GM23248 (cell line): ENCODE measurements at places on chromosomes 6 and 20.
A peak's percentile ranks its signal among the peaks of the same experiment; 100 is the strongest.

DNA sequence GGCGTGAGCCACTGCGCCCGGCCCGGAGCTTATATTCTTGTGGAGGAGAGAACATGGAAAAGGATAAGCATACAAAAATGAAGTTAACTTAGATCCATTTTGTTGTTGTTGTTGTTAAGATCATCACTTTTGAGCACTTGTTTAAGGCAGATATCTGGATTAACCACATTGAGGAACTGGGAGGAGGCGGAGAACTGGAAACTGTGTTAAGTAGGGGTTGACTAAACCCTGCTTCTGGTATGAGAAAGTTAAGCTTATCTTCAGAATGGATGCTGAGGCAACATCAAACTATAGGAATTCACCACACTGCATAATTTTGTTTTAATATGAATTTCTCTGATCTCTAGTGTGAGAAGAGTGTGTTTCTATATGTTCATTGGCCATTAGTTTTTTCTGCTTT lies 57.6 kb downstream of the GCNT2 start:
- no peak for DNase-seq

- DNase-seq = peak; percentile 74
Observed at GRCh38 chr20:11454966-11455799, 462.5 kb upstream of the BTBD3 start.

DNA sequence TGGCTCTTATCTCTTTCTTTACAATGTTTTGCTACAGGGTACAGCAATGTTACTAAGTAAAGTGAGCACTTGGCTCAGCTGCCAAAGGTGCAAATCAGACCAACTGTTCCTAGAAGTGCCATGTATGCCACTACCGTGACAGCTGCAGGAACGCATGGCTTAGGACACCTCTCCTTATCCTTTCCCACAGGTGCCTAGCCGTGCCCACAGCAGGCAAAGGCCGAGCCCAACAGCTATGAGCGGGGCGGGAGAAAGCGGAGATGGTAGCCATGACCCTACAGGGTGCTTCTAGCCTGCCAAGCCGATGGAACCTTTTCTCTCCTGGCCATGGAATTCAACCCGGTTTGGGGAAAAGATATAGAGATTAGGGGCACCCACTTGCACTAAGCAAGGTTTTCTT lies 97.1 kb downstream of the FAXC start:
- DNase-seq = no peak

- DNase-seq = peak; percentile 19
Observed at GRCh38 chr20:24491041-24491756, 21.8 kb downstream of the SYNDIG1 start.

GRCh38 chr20:31698803-31699718 lies 23.6 kb downstream of the BCL2L1 start:
- peak; percentile 94 for DNase-seq

- DNase-seq = no peak
Observed at GRCh38 chr6:28351087-28351486, 1.3 kb downstream of the ZKSCAN3 start.

- DNase-seq = peak; percentile 89
Observed at GRCh38 chr20:19757487-19758132, 448 bp upstream of the RIN2 start.

DNA sequence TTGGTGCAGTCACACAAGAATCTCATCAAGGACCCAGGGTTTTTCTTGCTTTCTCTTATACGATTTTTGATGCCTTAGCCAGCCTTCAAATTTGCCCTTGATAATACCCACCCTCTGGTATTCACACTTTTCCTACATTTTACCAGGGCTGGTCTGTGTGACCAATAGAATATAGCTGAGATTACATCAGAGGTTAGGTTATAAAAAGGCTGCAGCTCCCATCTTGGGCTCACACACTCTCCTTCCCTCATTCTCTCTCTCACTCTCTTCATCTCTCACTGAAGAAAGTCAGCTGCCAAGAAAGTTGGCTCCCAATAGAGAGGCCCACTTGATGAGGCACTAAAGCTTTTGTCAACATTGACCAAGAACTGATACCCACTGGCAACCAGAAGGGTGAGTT lies 4.1 kb upstream of the PNPLA1 start:
- no peak for DNase-seq

DNA sequence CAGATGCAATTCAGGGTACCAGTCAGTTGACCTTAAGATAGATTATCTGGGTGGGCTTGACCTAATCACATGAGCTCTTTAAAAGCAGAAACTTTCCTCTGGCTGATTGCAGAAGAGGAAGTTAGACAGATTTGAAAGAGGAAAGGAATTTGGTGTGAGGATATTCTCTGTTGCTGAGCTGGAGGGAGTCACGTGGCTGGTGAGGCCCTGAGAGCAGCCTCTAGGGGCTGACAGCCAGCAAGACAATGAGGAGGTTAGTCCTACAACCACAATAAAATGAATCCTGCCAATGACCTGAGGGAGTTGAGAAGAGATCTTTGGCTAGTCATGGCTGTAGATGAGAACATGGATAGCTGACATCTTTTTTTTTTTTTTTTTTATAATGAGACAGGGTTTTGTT lies 87.0 kb upstream of the B3GAT2 start:
- peak; percentile 23 for DNase-seq

DNA sequence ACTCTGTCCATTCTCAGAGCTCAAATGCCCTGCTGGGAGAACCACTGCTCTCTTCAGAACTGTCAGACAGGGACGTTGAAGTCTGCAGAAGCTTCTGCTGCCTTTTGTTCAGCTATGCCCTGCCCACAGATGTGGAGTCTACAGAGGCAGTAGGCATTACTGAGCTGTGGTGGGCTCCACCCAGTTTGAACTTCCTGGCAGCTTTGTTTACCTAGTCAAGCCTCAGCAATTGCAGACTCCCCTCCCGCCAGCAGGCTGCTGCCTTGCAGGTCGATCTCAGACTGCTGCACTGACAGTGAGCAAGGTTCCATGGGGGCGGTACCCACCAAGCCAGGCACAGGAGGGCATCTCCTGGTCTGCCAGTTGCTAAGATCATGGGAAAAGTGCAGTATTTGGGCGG lies 21.8 kb upstream of the UFL1 start:
- no peak for DNase-seq

DNA sequence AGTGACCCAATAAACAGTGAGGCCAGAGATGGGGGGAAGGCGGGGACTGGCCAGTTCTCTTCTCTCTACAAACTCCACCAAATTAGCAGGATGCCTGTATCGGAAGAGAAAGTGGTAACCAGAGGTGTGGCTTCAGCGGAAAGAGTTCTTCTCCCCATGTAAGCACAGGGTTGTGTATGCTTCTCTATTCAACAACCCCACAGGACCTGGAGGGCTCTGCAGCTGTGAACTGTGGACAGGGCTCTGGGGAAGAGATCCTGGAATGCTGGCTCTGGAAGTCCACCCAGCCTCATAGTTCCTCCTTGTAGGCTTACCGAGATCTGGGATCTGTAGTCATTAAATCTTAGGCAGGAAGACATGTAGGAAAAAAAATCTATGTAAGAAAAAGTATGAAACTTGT lies 186.2 kb downstream of the FOXC1 start:
- DNase-seq = no peak

GRCh38 chr6:111850295-111850937 lies 22.8 kb downstream of the FYN start:
- no peak for DNase-seq

DNA sequence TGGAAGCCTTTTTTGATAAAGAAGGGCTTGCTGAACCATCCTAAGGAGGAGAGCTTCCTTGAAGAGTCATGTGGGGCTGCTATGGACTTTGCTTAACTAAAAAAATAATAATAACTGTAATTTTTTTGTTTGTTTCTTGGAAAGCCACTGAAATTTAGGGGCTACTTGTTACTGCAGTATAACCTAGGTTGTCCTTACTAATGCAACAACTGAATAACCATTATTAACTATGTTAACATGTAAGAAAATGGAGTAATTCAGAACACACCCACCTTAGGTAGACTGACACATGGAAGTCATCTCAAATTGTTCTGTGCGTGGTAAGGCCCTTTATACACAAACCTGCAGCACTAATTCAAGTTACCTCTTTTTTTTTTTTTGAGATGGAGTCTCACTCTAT lies 90.9 kb upstream of the SOX4 start:
- no peak for DNase-seq

DNA sequence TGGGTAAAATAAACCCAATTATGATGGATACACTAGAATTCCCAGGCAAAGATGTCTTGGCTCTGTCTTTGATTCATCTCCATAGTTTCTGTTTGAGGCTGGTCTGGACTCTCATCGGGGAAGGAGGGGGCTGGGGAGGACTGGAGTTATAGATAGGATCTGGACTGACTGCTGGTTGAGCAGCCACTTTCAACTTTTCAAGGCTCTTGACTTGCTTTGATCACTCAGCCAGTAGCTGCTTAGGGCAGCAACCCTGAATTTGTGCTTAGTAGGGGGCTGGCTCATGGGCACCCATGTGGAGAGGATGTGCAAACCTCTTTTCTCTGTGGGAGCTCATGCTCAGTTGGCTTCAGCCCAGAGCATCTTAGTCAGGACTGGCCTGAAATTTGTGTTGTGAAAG lies 114.0 kb upstream of the NEDD9 start:
- DNase-seq = peak; percentile 27

DNA sequence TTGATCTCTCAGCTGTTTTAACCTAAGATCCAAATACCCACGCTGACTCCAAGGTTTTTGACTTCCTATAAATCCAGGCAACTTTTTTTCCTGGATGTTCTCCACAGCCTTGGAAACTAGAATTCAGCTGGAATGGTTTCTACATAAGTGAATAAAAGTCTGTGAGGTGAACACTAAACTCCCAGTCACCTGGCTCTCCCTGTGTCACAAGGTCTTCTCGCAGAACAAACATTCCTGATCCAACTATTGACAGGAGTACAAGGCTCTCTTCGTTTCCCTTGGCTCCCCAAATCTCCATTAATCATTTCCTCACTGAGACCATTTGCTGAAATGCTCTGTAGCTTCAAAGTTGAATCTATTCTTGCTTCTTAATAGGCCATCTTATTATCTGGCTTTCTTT lies 265.7 kb downstream of the ADGRG6 start:
- DNase-seq = no peak

GRCh38 chr6:164928057-164928727 lies 381.2 kb downstream of the C6orf118 start:
- DNase-seq = peak; percentile 28

DNA sequence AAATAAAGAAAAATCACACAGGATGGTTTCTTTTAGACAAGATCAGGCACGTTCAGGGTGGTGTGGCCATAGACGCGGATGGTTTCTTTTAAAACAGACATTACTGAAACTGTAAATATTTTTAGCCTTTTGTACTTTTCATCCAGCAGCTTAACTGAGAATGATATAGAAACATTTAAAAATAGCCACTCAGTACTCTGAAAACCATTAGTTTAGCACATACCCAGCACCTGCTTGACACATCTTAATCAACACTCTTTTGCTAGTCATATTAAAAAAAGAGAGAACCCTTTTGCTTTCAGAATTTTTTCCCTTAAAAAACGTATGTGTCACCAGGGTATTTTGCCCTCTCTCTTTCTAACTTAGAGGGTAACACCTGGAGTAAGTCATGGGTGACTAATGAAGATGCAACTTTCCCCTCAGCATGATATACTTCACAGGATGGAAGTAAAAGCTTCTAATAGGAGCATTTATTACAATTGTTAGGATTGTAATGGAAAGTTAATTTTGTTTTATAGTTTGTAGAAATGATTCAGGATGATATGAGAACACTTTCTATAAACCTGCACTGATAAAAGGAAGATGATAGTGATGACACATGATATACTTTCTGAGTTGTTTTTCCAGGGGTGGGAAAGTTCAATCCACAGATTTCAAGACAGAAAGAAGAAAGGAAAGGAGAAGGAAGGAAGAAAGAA lies 45.2 kb downstream of the BACH2 start:
- no peak for DNase-seq

GRCh38 chr6:67854098-67854497 lies 781.0 kb upstream of the ADGRB3 start:
- no peak for DNase-seq

- DNase-seq = no peak
Observed at GRCh38 chr6:109252261-109253041, 129.8 kb downstream of the CD164 start.

DNA sequence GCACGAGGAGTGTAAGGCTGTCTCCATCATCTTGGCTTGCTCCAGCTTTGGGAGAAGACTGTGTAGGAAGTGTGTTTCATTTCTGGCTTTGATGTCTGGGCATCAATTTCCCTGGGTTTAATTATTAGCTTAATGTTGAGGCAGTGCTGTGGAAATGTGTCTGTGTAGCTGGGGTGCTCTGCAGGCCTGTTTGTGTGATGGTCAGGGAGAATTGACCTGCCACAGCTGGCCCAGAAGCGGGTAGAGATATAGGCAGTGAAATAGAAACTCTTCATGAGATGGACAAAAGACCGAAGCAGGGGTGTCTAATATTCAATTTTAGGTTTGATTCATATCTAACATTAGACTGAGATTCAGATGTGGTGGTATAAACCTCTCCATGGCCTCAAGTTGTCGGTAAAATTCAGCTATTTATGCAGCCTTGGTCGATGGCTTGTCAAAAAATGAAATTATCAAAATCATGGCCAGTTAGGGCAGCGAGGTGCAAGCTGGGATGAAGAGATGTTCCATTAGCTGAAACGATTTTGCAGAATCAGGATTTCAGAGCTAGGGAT lies 95.3 kb upstream of the SNX9 start:
- no peak for DNase-seq

DNA sequence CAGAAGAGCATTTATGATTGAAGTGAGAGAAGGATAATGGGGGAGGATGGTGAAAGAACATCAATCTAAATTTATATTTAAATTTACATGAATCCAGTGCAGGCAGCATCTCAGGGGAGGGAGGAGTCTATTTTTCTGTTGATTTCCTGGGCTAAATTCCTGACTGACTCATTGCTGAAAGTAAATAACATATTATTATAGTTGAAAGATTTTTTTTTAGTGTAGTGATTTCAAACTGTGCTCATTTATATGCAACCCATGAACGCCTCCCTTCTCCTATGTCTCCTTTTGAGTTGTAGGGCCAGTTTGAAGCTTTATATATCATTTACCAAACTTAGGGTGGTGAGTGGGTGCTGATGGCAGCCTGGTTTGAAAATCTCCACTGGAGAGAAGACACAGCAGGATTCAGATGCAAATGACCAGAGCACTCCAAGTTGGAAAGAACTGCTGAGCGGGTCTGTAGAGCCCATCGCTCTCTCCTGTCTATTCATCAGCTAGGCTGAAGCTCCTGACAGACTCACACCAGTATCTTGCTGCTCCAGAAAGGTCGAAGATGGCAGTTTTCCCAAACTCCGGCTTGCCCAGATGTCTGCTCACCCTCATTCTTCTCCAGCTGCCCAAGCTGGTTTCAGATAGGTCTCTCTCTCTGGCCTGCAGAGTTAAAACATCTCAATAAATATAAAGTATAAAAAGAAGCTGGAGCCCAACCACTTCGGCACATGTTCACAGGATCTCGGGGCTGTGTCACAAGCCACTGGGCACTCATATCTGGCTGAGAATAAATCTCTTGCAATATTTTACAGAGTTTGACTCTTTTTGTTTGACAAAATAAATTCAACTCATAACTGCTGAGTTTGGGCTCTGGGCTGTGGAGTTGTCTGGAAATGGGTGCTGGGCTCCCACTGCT lies 18.3 kb downstream of the BTN2A1 start:
- peak; percentile 53 for DNase-seq

DNA sequence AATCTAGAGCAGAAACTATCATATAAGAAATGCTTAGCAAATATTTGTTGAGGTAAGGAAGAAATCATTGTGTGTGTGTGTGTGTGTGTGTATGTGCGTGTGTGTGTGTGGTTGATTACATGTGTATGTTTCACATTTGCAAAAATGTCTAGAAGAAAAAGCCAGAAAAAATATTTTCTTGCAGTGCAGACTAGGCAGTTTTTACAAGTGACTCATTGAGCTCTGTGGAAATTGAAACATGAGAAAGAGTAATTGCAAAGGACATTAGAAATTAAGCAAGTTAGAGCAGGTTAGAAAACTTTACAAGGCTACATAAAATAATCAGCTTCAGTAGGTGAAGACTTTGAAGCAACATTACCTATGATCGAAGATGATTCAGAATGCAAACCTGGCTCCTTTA lies 669.0 kb upstream of the EYS start:
- peak; percentile 1 for DNase-seq
